NCI-H2171 (cell line): ENCODE measurements at places on chromosomes 5 and 9.

- no peak for DNase-seq
Observed at GRCh38 chr9:92590377-92590776, 54.6 kb upstream of the ECM2 start.

- no peak for DNase-seq
Observed at GRCh38 chr5:77953374-77953773, 177.2 kb upstream of the TBCA start.

DNA sequence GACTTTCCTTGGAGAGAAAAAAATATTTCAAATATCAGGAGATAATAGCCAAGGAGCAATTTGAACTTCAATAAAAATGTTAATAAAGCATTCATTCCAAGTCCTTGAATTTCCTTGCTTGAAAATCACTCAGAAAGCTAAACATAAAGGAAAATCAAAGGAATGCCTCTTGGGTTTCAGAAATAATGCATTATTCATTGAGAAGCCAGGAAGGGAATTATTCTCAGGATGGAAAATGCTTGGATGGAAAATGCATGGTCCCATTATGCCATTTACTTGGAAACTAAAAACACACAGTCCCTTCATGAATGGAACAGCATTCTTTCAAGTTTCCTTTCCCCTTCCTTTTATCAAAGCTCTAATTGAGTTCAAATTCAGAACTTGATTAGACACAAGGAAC is 160.9 kb downstream of the LPAR1 start:
- no peak for DNase-seq

DNA sequence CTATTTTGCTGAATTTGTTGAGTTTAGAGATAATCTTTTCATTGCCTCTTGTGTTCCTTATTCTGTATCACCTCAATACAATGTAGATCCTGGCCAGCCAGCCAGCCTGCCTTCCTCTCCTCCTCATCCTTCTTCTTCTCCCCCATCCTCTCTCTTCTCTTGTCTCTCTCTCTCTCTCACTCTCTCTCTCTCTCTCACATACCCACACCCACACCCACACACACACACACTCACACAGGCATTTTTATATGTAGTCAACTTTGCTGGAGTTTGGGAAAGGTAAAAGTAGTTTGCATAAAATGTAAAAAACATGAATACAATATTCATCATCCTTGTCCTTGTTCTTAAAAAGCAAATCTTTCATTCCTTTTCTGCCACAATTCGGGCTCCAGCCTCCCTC is 60.5 kb downstream of the ZFAND5 start:
- no peak for DNase-seq

DNA sequence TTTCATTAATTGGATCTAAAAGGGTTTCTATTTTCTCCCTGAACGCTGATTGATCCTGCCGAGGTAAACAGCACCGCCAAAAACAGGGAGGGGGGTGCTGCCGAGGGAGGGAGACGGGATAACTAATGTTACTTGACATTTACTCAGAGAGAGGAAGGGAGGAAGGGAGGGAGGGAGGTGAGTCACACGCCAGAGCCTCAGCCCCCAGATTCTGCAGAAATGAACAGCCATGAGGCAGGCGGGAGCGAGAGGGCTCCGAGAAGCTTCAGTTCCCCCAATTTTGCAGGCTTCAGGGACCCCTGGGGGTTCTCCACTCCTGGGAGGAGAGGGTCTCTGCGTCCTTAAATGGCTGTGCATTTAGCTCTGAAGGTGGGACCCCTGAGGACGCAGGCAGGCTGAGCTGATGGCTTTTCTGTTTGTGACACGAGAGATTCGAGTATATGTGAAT is 59.1 kb upstream of the IER5L start:
- DNase-seq: no peak

- DNase-seq: no peak
Observed at GRCh38 chr5:1378096-1378495, 33.2 kb upstream of the CLPTM1L start.

GRCh38 chr9:120397453-120397852 is 182.5 kb downstream of the CDK5RAP2 start:
- DNase-seq: no peak

- DNase-seq: no peak
Observed at GRCh38 chr5:116531635-116532034, 43.0 kb downstream of the SEMA6A start.

DNA sequence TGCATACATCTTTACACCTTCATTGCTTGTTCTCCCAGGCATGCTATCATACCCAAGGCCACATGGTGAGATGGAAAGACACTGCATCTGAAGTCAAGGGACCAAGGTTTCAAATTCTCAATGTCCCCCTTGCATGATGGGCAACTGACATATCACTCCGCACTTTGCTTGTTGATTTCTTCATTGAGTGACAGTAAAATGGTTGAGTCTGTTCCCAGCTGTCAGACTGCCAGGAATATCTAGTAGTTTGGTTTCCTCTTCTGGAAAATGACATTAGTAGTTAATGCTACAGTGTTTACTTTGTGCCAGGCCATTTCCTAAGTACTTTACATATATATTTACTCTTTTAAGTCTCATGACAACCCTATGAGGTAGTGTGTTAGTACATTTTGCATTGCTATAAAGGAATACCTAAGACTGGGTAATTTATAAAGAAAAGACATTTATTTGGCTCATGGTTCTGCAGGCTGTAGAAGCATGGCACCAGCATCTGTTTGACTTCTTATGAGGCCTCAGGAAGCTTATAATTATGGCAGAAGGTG is 114.4 kb downstream of the PCSK1 start:
- no peak for DNase-seq

DNA sequence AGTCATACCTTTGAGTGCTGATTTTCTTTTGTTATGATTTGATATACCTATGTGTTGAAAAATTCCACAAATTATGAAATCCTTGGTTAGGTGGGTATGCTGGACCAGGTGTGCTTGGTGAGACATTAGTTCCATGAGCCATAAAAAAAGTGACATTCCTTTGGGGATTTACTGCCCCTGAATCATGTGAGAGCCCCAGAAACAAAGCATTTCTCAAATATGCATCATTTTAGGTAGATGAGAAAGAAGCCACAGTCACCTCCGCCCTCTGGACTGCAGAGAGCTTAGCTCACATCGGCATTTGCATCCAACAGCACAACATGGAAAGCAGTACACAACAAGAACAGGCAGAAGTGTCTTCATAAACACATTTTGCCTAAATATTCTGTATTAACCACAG is 55.3 kb downstream of the DAP start:
- DNase-seq: no peak

GRCh38 chr5:6886866-6887265 is 173.6 kb downstream of the TENT4A start:
- DNase-seq: no peak

DNA sequence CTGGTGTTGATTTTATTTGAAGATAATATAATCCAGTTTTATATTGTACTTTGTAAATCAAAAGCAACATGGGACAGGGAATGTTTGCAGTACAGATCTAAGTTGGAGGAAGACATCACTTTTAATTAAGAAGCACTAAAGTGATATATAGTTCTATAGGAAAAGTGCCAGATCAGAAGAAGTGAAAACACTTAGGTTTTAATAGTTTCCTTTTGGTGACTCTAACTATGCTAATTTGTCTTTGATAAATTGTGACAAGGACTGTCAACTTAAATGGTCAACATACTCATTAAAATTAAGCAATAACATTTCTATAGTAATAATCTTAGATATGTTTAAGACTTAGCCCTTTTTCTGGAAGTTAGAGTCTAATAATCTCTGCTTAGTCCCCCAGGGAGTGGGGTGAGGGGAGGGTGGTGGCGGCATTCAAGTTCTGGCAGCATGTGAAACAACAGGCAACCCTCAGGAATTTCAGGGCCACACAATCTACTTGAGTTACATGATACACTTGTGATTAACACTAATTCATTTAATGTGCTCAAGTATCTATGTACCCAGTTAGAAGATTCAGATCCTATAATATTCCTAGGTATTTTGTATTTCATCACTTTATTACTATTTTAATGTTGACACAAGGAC is 1026.5 kb downstream of the NR2F1-AS1 start:
- no peak for DNase-seq

DNA sequence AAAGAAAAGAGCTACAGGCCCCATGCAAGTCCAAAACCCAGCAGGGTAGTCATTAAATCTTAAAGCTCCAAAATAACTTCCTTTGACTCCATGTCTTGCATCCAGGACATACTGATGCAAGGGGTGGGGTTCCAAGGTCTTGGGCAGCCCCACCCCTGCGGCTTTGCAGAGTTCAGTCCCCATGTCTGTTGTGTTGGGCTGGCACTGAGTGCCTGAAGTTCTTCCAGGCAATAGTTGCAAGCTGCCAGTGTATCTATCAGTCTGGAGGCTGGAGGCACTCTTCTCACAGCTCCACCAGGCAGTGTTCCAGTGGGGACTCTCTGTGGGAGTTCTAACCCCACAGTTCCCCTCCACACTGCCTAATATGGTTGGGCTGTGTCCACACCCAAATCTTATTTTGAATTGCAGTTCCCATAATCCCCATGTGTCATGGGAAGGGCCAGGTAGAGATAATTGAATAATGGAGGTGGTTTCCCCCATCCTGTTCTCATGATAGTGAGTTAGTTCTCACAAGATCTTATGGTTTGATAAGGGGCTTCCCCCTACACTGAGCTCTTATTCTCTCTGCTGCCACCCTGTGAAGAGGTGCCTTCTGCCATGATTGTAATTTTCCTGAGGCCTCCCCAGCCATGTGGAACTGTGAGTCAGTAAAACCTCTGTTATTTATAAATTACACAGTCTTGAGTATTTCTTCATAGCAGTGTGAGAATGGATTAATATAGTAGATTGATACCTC is 237.5 kb upstream of the ADRA1B start:
- no peak for DNase-seq

DNA sequence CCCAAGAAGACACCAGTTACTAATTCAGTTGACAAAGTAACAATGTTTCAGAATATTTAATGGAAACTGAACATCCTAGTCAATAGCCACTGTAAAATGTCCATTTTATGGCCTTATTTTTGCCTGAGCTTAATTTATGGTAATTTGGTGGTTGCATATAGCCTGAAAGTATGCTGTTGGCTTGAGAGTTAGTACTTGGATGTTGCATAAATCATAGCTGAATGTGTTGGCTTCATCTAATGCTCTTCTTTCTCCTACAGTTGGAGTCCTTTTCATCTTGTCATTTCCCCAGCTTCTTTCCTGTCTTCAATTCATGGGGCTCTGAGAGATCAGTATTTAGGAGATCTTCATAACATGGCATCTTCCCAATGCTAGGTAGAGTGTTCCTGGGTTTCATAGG is 164.6 kb downstream of the MAT2B start:
- DNase-seq: no peak

- no peak for DNase-seq
Observed at GRCh38 chr5:54835647-54836046, 149.7 kb downstream of the ESM1 start.

DNA sequence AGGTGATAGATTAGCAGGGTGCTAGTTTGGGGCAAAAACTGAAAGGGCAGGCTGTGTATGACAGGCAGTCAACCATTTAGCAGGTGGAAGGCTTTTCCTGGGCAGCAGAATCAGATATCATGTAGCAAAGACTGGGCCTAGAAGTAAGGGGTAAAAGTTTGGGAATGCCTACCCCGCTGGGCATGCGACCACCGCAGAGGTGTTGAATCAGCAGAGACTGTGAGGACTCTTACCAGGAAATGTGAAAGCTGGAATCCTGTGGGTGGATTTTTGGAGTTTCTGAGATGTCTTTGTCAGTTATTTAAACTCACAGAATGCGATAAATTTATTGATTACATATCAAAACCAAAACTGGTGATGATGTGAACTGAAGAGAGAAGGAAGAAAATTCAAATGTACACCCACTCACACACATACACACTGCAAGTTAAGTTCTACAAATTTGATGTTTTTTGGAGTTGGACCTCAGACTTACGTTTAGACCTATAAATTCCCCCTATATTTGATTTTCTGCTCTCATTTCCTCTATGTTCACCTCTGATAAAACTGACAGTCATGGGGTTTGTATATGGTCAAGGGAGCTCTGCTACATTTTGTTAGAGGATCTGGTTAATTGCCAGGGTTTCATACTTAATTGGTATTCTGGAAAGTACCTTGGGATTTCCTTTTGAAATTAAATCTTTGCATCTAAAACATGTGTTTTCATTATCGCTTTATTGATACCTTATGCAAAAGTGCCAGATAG is 333.6 kb downstream of the CSNK1G3 start:
- no peak for DNase-seq

GRCh38 chr9:74064702-74065101 is 432.4 kb upstream of the RORB start:
- DNase-seq: no peak

- no peak for DNase-seq
Observed at GRCh38 chr5:140072812-140073211, 29.7 kb upstream of the NRG2 start.

GRCh38 chr9:95224376-95225019 is 93.0 kb downstream of the FANCC start:
- no peak for DNase-seq

DNA sequence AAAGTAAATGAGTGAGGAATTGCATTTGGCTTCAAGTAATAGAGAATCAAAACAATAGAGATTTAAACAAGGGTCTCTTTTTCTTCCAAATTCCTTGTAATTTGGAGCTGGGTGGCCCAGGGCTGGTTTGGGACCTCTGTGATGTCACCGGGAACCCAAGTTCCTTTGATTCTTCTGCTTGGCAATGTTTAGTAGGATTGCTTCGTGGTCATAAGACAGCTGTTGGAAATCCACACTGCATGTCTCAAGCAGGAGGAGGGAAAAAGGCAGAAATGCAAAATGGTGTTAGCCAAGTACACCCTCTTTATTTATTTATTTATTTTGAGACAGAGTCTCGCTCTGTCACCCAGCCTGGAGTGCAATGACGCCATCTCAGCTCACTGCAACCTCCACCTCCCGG is 72.6 kb upstream of the IL12B start:
- no peak for DNase-seq

GRCh38 chr9:75169623-75170022 is 81.3 kb downstream of the OSTF1 start:
- no peak for DNase-seq

DNA sequence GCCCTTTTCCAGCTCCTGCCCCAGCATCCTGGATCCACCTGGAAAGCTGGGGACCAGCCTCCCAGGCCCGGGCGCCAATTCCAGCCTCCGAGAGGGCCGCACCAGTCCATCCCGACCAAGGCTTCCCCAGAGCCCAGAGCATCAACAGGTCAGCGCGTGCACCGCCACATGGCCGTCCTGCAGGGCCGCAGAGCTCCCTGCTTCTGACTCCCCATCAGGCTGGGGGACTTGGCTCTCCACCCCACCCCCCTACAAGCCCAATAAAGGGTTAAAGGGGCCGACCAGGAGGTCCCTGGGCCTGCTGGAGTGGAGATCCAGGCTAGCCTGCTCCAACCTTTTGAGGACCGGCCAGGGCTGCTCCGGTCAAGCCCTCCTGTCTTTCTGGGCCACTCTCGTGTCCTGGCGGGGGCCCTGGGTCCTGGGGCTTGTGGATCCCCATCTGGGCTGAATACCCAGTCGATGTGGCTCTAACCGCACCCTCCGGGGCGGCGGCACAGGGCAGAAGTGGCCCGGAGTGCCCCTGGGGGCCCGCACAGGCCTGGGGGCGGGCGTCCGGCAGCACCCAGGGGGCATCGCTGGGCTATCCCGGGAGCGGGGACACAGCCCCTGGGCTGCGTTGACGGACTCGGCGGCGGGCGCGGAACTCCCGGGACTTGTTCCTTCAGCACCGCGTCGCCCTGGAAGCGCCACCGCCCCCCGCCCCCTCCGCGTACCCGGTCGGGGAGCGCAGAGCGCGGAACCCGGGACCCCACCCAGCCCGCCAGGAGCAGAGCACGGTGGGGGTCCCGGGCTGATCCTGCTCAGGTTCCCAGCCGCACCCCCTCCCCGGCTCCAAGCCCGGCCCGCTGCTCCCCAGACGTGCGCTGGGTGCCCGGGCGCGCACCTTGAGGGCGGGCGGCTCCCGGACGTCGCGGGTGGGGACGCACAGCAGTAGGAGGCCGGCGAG is 590 bp downstream of the ENTPD2 start:
- DNase-seq: no peak

GRCh38 chr5:97148288-97148687 is 5.9 kb upstream of the LIX1 start:
- DNase-seq: no peak
